ENCODE measurements at places on chromosomes 16 and 17.

DNA sequence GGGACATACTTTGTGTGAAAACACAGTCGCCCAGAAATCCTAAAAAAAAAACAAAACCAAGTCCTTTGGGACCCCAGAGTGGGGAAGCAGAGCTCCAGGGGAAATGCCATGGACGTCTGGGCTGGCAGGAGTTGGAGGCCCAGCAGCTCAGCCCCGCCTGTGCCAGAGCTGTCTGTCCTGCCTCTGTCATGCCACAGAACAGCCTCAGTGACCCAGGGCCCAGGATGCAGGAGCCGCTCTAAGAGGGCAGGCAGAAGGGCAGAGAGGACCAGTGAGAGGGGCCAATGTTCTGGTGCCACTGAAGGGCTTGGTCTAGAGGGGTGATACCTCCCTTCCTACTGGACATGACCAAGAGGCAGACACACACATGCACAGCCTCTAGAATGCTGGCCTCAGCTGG lies 166.2 kb downstream of the C16orf78 start:
- no peak for DNase-seq

DNA sequence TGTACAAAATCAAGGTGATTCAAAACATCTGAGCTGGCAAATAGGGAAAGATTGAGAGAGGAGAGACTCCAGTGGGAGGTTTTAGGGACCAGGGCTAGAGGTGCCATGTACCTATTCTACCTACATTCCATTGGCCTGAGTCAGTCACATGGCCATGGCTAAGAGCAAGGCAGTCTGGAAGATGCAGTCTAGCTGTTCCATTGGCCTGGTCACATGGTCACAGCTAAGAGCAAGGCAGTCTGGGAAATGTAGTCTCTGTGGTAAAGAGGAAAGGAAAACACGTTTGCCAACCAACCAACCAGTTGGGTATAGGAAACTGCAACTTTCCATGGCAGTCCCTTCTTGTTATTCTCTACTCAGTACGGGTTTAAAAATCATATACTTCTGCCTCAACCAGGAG lies 369.1 kb downstream of the XYLT1 start:
- no peak for DNase-seq

- no peak for DNase-seq
Observed at GRCh38 chr16:8355675-8356074, 234.6 kb downstream of the TMEM114 start.

GRCh38 chr16:84036982-84037425 lies 5.6 kb downstream of the SLC38A8 start:
- DNase-seq = no peak

- DNase-seq = no peak
Observed at GRCh38 chr16:87538160-87538559, 45.3 kb upstream of the ZCCHC14 start.

DNA sequence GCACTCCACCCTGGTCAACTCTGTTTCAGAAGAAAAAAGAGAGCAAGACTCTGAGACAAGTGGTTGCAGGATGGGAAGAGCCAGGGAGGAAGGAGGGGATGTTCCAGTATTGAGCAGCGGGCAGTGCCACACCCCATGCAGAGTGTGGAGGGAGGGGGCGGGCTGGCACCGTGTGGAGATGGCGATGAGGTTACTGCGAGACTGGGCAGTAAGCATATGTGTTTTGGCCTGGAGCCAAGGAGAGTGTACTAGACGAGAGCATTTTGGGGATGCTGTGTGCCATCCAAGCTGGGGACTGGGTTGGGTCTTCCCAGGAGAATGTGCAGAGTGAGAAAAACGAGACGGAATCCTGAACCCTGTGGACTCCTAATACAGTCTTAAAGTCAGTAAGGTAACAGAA lies 3.4 kb downstream of the TBC1D24 start:
- DNase-seq = peak; percentile 59

GRCh38 chr17:18004884-18005305 lies 32.2 kb downstream of the DRC3 start:
- peak; percentile 11 for DNase-seq

- no peak for DNase-seq
Observed at GRCh38 chr17:46151762-46152161, 41.5 kb downstream of the KANSL1 start.

DNA sequence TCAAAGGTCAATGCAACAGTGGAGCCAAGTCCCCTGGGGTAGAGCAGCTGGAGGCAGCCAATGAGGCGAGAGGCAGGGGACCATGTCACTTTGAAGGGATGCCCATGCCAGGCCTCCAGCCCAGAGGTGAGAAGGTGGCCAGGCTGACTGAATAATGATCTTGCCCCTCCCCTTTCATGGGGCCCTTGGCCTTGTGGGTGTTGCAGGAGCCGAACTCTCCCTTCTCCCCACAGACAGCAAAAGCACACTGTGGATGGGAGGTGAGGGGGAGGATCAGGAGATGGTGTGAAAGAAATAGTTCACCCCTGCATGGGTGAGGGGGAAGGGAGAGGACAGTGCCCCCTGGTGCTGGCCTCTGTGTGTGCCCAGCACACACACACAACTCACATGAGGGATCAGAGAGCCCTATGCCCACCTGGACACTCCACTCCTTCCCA lies 15.8 kb upstream of the TBX21 start:
- DNase-seq = no peak

DNA sequence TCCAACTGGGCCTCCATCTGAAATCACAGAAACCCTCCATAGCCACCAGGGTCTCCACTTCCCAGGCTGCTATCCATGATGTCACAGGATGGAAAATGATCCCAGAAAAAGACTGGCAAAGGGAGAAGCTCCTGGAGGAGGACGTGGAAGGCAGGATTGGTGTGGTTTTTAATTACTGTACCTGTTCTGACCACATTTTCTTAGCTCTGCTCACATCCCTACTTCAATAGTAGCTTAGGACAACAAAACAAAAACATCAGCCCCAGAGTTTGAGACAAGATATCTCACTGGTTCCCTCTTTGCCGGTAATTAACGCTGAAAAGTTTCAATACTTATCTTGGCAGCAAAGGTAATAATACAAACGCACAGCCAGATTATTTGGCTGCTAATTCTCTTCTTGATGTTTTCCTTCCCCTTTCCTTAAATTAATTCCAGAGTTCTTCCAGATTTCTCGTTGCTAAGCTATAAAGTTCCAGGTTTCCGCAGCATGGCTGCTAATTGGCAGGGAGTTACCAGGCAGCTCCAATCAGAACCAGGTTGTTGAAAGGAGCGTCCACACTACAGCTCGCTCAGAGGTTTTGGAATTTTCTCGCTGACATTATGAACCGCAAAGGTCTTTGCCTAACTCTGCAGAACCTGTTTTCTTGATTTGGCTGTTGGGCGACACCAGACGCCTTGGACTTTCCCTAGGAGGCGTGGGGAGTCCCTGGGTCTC lies 263.4 kb downstream of the MRTFB start:
- DNase-seq = no peak

Data from NCI-H345 (cell line).